Stimulated activated CD4-positive, alpha-beta T cell treated with anti-CD3 and anti-CD28 coated beads, Interleukin-15, amount 100 ng/mL, for 48 hours (primary cell): ENCODE measurements at places on chromosomes 6 and 20.

- DNase-seq, result no peak
Observed at GRCh38 chr6:108227290-108227689, 33.5 kb downstream of the SNX3 start.

DNA sequence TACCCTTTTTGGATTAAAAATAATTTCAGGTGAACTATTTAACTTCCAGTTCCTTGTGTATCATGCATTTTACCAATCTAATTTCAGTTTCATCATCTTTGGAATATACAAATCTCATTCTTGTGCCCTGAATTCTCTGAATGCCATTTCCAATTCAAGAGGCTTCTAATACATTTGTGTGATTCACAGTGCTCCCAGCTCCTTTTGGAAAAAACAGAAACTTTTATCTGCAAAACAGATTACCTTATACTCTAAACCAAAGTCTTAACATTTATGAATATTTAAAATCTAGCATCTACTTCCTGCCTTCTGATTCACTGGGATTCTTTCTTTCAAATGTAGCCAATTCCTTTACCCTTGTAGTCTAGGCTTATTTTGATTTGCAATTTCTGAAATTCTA is 11.1 kb upstream of the PEX7 start:
- no peak for DNase-seq

DNA sequence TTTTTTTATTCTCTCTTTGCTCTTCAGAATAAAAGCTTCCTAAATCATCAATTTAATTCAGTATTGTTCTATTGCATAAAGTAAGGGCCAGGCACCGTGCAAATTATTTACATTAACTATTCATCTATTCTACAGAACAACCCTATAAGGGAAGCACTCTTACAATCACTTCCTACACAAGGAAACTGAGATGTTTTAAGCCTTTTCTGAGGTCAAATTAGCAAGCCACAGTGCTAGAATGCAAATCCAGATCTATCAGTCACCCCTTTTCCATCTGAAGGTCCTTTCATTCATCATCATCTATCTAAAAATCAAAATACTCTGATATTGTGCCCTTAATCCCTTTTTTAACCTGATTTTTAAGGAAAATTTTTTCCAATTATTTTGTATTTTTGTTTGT is 31.2 kb downstream of the FRK start:
- no peak for DNase-seq

- DNase-seq, result no peak
Observed at GRCh38 chr20:62305765-62306413, 3.1 kb downstream of the ADRM1 start.
